Activated T-cell treated with anti-CD3 and anti-CD28 coated beads, Interleukin-2, amount 50 U/mL, for 48 hours (primary cell): ENCODE measurements at places on chromosomes 16 and 17.

- peak; percentile 71 for DNase-seq
Observed at GRCh38 chr17:48427598-48427997, 2.4 kb downstream of the SKAP1 start.

DNA sequence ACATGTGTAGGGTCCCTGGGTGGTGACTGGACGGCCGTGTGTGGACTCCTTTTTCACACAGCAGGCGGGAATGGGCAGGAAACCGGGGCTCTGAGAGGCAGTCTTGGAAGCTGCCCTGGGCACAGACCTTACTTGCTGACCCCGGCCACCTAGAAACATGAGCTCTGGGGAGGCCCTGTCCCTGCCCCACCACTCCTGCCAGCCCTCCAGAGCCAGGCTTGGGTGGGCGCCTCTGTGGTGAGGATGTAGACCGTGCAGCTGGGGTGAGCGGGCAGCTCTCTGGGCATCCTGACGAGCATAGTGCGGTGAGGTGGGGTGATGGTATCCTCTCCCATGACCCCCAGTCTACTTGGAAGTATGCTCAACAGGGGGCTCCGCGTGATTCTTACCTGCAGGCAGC lies 121.3 kb downstream of the RAB11FIP4 start:
- DNase-seq, result no peak

DNA sequence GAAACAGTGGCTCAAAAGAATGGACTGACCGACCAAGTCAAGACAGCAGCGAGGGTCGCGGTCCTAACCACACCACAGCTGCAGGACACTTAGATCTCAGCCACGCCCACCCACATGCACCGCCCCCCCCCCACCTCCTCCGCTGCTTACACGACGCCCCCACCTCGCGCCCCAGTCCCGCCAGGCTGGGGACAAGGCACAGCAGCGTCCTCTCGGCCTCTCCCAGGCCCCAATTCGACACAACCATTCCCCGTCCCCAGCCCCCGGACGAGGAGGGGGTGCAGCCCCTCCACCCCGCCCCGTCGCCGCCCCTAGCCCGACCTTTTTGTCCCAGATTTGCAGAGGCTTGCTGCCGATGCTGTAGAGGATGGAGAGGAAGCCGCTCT lies 477 bp downstream of the CFAP20 start:
- DNase-seq, result no peak

DNA sequence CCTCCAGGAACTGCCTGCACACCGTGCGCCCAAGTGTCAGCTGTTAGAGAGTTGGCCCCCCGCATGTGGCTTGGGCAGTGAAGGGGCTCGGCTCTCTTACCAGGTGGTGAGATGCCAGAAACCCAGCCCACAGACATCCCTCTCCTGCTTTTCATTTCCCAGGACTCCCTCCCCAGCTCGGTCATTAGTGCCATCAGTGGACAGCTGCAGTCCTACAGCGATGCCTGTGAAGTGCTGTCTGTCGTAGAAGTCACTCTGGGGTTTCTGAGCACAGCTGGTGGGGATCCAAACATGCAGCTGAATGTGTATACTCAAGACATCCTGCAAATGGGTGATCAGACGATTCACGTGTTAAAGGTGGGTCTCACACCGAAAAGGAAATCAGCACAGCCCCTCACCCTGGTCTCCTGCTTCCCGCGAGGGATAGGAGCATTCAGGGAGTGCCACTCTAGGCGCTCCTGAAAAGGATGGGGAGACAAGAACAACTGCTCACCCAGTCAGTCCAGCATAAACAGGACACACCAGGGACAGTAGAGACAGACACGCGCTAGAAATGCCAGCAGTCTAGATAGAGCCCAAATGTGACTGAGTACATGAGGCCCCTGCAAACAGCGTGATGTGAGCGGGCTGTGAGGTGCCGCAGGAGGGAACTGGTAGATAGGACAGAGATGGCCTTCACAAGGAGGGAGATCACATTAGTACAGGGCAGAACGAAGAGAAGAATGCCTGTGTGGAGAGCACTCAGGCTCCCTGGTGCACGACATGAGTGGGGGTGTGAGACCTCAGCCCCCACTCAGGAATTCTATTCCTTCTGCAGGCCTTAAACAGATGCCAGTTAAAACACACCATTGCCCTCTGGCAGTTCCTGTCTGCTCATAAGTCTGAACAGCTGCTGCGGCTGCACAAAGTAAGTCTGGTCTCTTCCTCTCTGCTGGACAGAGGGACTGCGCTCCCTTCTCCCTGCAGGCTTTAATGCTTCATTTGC lies 25.7 kb upstream of the ENDOV start:
- DNase-seq, result no peak

DNA sequence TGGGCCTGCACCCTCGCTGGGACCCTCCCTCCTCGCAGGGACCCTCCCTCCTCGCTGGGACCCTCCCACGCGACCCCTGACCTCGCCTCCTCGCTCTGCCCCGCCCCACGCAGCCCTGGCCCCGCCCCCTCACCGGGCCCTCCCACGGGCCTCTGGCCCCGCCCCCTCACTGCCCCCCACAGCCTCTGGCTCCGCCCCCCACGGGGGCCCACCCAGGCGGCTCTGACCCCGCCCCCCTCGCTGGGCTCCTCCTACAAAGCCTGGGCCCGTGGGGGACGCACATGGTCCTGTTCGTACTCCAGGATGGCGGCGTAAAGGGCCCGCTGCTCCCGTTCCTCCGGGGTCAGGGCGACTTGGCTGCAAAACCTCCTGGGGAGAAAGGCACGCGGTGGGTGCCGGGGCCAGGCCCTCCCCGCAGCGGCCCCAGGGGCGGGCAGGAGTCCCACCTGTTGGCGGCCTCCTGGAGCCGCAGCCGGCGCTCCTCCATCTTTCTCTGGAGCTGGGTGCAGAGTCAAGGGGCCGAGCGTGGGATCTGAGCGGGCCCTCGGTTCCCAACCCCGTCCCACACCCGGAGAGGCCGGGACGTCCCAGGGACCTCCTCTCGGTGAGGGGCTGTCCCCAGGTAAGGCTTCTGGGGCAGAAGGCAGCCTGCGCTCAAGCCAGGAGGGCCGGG lies 9.0 kb downstream of the VPS9D1 start:
- DNase-seq, result peak; percentile 90

DNA sequence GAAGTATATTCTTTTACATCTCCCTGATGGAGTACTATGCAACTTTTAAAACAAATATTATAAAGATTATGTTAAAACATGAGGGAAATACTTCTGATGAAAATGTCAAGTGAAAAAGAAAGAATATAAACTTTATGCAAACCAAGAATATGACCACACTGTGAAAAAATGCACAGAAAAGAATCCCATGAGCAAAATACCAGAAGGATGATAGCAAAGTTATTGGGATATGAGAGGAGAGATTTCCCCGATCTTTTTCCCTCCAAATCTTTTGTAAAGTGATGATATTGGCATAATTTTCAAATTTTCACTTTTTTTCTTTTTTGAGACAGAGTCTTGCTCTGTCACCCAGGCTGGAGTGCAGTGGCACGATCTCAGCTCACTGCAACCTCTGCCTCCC lies 36.6 kb upstream of the SMURF2 start:
- no peak for DNase-seq

GRCh38 chr17:79874329-79874981 lies 35.2 kb upstream of the CBX4 start:
- no peak for DNase-seq

- DNase-seq, result no peak
Observed at GRCh38 chr17:41717408-41718286, 5.5 kb downstream of the GAST start.

DNA sequence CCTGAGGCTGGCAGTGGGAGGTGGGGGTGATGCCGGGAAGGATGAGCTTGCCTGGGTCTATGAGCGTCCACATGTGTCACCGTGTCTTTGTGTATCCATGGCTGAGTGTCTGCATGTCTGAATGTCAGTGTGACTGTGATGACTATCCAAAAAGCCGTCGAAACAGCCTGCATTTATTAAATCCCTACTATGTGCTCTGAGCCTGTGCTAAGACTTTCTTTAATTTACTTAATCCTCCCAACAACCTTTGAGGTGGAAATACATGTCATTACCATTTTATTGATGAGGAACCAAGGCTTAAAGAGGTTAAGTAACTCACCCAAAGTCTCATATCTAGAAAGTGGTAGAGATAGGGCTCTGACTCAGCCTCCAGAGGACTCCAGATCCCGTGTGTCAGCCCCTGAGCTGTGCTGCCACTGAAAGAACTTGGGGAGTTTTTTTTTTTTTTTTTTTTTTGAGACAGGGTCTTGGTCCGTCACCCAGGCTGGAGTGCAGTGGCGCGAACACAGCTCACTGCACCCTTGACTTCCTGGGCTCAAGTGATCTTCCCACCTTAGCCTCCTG lies 20.0 kb downstream of the ARHGAP23 start:
- DNase-seq, result no peak

- no peak for DNase-seq
Observed at GRCh38 chr17:77429369-77429968, 288.7 kb downstream of the SEC14L1 start.

- DNase-seq, result no peak
Observed at GRCh38 chr16:3998793-3999478, 117.3 kb downstream of the ADCY9 start.

- DNase-seq, result no peak
Observed at GRCh38 chr17:18270046-18270931, 9.8 kb downstream of the MIEF2 start.

DNA sequence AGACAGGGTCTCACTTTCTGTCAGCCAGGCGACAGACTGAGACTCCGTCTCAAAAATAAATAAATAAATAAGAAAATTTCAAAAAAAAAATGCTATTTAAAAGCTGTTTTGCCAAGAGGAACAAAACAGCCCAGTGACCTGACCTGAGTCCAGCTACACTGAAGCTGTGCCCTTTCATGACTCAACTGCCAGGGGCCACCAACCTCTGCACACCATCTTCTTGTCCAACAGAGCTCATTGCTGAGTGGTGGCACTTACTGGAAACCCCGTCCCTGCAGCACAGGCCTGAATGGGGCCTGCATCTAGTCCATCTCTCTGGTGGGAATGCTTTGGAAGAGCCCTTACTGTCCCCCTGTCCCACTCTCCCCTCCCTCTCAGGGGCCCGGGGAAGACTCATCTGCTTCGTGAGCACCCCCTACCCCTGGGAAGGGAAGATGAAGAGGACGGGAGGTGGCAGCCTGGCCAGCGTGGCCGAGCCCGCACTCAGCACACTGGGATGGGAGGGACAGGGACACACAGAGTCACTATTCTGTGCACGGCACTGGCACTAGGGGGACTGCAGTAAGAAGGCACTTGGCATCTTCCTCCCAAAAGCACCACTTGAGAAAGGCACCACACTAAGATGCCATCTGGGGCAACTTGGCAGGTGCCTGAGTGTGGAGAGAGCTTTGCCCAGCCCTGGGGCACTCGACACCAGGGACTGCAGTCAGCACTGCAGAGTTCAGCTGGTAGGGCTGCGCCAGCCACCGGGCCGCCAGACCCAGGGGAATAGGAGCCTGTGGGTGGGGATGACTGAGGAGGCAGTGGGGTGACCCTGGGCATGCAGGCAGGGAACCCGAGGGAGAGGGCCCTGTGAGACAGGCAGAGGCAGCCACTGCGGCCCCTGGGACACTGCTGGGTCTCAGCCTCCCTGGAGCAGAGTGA lies 13.5 kb downstream of the FBXO31 start:
- DNase-seq, result no peak

GRCh38 chr16:19601083-19601976 lies 45.8 kb downstream of the VPS35L start:
- peak; percentile 26 for DNase-seq

- no peak for DNase-seq
Observed at GRCh38 chr17:57062865-57063264, 22.2 kb upstream of the AKAP1 start.

DNA sequence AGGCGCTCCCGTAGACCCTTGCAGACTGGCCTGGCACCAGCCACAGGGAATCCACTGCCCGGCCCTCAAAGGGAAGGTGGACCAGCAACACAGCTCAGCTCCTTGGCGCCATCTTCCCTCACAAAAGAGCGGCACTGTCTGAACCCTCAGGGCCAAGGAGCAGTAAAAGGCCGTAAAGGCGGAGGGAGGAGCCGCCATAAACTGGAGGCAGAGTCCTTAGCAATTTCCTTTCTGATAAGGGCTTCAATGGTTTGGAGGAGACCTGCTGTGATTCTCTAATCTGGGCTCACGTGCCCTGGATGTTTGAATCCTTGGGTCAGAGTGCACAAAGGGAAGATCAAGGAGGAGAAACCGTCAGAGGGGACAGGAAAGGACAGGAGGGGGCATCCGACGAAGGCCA lies 15.5 kb upstream of the AXIN2 start:
- DNase-seq, result no peak

DNA sequence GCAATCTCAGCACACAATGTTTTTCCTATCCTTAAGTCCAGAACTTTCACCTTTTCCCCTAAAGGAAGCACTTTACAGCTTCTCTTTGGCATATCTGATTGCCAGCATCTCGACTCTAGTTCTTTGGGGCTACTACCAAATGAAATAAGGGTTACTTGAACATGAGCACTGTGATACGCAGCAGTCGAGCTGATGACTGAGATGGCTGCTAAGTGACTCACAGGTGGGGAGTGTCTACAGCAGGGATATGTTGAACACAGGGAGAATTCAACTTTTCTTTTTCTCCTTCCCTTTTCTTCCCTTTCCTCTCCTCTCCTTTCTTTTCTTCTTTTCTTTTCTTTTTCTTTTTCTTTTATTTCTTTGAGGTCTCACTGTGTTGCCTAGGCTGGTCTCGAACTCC lies 334.8 kb downstream of the MAF start:
- DNase-seq, result no peak

DNA sequence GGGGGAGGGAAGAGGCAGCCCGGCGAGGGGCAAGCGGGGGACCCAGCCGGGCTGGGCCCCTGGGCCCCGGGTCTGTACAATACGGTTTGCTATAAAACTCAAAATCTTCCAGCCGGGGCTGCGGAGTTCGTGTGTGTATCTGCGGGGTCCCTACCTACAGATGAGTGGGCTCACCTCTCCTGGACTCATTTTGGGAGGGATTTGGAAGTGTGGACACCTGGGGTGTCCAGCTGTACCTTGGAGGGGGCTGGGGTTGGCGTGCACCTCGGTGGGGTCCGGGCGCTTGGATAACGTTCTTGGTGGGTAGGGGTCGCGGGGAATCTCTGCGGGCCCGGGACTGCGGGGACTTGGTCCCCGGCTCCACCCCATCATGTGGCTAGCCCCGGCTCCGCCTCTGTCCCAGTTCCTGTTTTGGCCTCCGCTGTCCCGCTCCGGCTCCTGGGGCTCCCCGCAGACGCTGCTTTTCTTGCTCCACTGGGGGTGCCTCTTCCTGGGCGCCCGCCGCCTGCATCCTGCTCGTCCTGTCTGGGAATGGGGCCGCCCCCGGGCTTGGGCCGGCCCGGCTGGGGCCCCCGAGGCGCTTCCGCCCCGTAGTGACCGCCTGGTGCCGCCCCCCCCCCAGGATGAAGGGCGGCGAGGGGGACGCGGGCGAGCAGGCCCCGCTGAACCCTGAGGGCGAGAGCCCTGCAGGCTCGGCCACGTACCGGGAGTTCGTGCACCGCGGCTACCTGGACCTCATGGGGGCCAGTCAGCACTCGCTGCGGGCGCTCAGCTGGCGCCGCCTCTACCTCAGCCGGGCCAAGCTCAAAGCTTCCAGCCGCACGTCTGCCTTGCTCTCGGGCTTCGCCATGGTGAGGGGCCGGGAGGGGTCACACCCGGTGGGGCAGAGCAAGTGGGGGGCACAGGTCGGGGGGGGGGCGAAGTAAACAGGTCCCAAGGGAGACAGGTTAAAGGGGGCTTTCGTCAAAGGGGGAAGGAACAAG lies at the start of gene ORAI3:
Gene ORAI3, plus strand, starts transcription at position 402 of the 983 bp plus-strand sequence. Its CDS starts 222 bp downstream, at position 624.
- peak; percentile 70 for DNase-seq
